ENCODE measurements at places on chromosomes 6 and 20. TPM values are rescaled to one million over a fixed set of nuclear protein-coding genes. Genes with fewer than 3 reads are reported as not detected.

MYBL2 gene
- polyA plus RNA-seq, result 95.5 TPM

ZNF334 gene
- polyA plus RNA-seq, result 8.8 TPM

EEF1A2 gene
- polyA plus RNA-seq, result 7.4 TPM

STK4 gene
- polyA plus RNA-seq, result 12.0 TPM

DNA sequence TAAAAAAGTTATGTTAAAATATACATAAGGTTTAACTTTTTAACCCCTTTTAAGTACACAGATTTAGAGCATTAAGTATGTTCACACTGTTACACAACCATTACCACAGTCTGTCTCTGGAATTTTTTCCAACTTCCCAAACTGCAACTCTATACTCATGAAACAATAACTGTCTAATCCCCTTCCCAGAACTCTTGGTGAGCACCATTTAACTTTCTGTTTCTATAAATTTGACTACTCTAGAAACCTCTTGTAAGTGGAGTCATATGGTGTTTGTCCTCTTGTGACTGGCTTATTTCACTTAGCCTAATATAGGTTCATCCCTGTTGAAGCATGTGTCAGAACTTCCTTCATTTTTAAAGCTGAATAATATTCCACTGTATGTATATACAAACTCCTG, 98.1 kb downstream of the MAP3K7 start:
- no peak overlapping the region for H3K27ac ChIP-seq
- H3K4me1 ChIP-seq, result peaks cover 13% of the 10 kb centered on the region
- no peaks in the 10 kb centered on the region for H3K27me3 ChIP-seq
- DNase-seq, result no peak
- H3K36me3 ChIP-seq, result no peaks in the 10 kb centered on the region

DNA sequence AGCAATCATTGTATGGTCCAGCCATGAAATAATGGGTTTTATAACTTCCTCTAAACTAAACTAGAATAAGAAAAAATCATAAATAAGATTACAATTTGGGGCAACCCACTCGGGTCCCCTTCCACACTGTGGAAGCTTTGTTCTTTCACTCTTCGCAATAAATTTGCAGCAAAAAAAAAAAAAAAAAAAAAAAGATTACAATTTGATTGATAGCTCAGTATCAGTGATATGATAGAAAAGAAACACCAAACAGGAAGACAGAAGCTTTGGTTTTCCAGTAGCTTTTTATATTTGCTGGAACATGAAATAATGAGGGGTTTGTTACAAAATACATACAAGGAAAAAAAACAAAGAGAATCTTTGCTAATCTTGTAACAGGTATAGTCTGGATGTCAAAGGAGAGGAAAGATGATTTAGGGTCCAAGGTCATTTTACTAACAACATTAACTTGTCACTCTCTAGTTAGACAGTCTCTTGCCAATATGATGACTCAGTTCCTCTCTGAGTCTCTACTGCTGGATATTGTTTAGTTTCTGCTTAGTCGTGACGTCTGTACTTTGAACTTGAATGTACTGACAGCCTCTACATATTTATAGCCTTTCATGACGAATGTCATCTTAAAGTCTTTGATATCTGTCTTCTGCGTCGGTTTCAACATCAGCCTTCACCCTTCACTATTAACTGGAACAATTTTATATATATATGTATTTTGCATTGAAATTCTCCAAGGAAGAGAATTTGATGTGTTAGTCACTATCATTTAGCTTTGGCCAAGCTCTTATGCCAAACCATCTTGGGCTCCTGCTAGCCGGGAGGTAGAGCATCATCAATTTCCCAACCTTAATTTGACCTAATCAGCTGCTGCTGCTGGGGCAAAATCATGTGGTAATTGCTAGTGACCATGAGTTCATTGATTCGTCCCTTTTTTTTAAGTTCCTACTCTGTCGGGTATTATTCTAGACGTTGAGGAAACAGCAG, 213.1 kb upstream of the STXBP5 start:
- H3K4me3 ChIP-seq, result no peak overlapping the region
- no peak for DNase-seq
- H3K27me3 ChIP-seq, result no peaks in the 10 kb centered on the region
- no peak overlapping the region for H3K27ac ChIP-seq
- H3K36me3 ChIP-seq, result no peaks in the 10 kb centered on the region
- H3K4me1 ChIP-seq, result no peaks in the 10 kb centered on the region

DNA sequence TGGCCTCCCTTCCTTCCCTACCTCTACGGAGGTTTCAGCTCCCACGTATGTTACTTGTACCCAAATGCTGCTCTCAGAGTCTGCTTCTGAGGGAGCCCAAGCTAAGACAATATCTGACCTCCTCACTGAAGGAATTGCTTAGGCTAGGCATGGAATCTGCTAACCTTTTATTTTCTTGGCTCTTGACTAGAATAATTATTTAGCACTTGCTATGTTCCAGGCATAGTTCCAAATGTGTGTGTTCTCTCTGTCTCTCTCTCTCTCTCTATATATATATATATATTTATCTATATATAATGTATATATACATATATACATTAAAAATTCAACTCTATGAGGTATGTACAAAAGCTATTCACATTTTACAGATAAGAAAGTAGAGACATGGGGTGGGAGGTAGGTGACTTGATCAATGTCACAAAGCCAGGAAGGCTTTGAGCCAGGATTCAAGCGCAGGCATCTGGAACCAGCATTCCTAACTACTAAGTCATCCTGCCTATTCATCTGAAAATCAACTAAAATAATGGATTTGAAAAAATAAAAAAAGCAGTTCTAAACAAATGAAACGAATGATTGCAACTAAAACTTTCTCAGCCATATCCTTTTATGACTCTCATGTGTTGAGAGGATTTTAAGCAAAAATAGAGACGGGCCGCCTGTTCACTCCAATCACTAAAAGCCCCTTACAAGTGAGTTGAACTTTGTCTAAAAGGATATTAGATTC, 189.7 kb upstream of the JAG1 start:
- no peaks in the 10 kb centered on the region for H3K36me3 ChIP-seq
- no peak for DNase-seq
- H3K27me3 ChIP-seq, result no peaks in the 10 kb centered on the region
- H3K4me3 ChIP-seq, result no peak overlapping the region

SUMO4 gene
- polyA plus RNA-seq, result 0.09 TPM

DNA sequence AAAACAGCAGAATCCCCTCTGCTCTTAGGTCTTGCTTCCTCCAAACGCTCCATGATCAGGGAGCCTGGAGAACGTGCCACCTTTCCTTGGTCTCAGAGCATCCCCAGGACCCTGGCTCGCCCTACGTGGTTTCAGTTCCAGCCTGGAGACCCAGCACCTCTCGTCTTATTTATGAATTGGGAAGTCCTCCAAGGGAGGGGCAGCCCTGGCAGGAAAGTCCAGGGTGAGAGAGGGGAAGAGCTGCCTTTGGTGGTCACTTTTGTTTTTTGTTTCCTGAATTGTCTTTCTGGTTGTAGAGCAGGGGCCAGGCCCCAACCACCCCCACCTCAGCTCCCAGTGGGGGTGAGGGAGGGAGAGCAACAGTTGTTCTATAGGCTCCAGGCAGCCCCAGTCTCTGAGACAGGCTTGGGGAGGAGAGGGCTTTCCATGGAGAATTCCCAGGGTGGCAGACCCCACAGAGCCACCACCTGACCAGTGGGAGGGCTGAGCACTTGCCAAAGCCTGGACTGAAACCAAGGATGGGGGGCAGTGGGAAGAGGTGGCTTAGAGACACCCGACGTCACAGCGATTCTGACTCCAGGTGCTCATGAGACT, 88.8 kb downstream of the PRND start:
- no peak overlapping the region for H3K27ac ChIP-seq
- no peak for DNase-seq
- no peaks in the 10 kb centered on the region for H3K27me3 ChIP-seq
- H3K36me3 ChIP-seq, result no peaks in the 10 kb centered on the region
- peaks cover 3% of the 10 kb centered on the region for H3K4me1 ChIP-seq

GRCh38 chr6:164247106-164247505, 832.6 kb downstream of the QKI start:
- no peaks in the 10 kb centered on the region for H3K36me3 ChIP-seq
- H3K4me3 ChIP-seq, result no peak overlapping the region
- no peaks in the 10 kb centered on the region for H3K4me1 ChIP-seq
- no peak overlapping the region for H3K27ac ChIP-seq
- no peaks in the 10 kb centered on the region for H3K27me3 ChIP-seq
- DNase-seq, result no peak

LY86 gene
- not detected for polyA plus RNA-seq

DNA sequence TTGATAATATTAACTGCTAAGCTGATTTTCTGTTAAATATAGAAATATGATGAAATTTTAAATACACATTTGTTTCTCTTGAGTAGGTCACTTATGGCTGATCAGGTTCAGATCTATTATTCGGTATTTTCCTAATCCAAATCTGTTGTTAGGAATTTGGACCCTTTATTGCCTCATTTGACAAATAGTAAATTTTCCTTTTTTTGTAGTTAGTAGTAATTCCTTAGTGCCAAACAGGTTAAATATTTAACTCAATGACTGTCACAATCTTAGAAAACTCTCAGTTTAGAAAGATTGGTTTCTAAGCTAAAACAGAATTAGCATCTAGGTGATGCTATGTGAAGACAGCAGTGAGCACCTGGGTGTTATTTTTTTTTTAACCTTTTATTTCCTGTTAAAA, 1598.9 kb downstream of the KHDRBS2 start:
- no peaks in the 10 kb centered on the region for H3K36me3 ChIP-seq
- DNase-seq, result no peak
- no peaks in the 10 kb centered on the region for H3K4me1 ChIP-seq

PLCB4 gene
- polyA plus RNA-seq, result 3.2 TPM

- H3K4me3 ChIP-seq, result peak overlapping the region; percentile 60
- DNase-seq, result no peak
- H3K4me1 ChIP-seq, result peaks cover 24% of the 10 kb centered on the region
These were observed 528 bp downstream of the NHSL1 start for GRCh38 chr6:138498629-138499302.

- peaks cover 14% of the 10 kb centered on the region for H3K4me1 ChIP-seq
- H3K27ac ChIP-seq, result peak overlapping the region; percentile 87
- H3K27me3 ChIP-seq, result no peaks in the 10 kb centered on the region
- peak; percentile 82 for DNase-seq
These were observed 49.9 kb upstream of the TMEM30A start for GRCh38 chr6:75334266-75335040.

DNA sequence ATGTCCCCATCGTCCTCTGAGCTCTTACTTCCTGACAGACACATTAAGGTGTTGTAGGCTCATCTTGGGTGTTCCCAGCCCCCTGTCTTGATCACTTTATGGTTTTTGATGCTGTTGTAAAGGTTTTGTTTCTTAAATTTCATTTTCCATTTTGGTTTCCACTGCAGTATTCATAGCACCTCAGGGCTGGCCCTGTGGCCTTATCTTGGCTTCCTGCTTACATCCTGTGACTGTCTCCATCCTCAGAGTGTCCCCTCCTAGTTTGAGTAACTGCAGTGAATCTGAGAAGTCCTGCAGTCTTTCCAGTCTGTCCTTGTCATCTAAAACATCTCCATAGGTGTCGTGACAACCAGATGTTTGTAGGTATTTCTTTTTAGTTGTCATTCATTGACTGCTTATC, 50.9 kb downstream of the JARID2 start:
- H3K27ac ChIP-seq, result no peak overlapping the region
- H3K36me3 ChIP-seq, result no peaks in the 10 kb centered on the region
- no peaks in the 10 kb centered on the region for H3K27me3 ChIP-seq
- H3K4me1 ChIP-seq, result peaks cover 27% of the 10 kb centered on the region

ME1 gene
- polyA plus RNA-seq, result 0.69 TPM

EFCAB8 gene
- polyA plus RNA-seq, result 0.06 TPM

DNA sequence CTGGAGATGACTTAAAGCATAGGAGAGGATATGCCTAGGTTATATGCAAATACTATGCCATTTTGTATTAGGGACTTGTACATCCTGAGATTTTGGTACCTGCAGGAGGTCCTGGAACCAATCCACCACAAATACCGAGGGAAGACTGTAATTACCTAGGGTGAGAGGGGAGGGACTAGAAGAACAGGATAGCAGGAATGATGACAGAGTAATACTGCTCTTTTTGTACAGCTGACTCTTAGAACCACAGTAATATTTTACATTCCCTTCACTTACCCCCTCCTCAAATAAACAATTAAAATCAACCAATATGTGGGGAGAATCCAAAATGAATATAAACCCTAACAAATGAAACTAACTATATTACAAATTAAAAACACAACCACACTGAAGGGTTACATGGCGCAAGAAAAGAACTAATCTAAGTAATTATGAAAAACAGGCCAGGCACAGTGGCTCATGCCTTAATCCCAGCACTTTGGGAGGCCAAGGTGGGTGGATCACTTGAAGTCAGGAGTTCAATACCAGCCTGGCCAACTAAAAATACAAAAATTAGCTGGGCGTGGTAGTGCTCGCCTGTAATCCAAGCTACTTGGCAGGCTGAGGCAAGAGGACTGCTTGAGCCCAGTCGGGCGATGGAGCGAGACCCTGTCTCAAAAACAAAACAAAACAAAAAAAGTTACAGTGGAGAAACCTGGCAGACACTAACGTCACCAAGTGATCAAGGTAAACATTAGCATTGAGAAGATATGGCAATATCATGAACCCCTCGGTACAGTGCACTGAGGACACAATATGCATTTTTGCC, 37.1 kb downstream of the MAP1LC3A start:
- H3K36me3 ChIP-seq, result no peaks in the 10 kb centered on the region
- no peak overlapping the region for H3K4me3 ChIP-seq
- H3K4me1 ChIP-seq, result no peaks in the 10 kb centered on the region
- H3K27ac ChIP-seq, result no peak overlapping the region
- H3K27me3 ChIP-seq, result no peaks in the 10 kb centered on the region

TMEM200A gene
- polyA plus RNA-seq, result 6.2 TPM

DNA sequence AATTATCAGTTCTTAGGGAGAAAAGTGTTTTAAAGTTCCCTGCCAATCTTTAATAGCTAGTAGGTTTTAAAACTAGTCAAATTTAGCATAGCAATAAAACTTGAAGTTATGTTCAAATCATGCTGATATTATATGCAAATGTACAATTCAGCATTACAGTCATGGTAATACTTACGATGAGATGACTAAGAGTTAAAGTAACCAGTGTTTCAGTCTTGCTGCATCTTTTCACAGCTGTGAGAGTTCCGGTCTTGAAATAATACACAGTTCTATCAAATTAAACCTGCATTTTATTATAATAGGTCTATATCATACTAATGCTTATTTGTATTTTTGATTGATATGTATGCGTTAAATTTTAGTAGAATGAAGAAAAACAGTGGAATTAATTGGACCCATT, 26.1 kb downstream of the POPDC3 start:
- H3K4me1 ChIP-seq, result no peaks in the 10 kb centered on the region
- H3K27me3 ChIP-seq, result no peaks in the 10 kb centered on the region
- no peaks in the 10 kb centered on the region for H3K36me3 ChIP-seq
- no peak for DNase-seq
- H3K27ac ChIP-seq, result no peak overlapping the region
- no peak overlapping the region for H3K4me3 ChIP-seq

GRCh38 chr20:50911716-50912115, 19.5 kb downstream of the ADNP start:
- DNase-seq, result no peak
- H3K27me3 ChIP-seq, result no peaks in the 10 kb centered on the region
- no peak overlapping the region for H3K27ac ChIP-seq
- H3K36me3 ChIP-seq, result no peaks in the 10 kb centered on the region
